G401 (cell line): ENCODE measurements at places on chromosomes 6 and 20.

DNA sequence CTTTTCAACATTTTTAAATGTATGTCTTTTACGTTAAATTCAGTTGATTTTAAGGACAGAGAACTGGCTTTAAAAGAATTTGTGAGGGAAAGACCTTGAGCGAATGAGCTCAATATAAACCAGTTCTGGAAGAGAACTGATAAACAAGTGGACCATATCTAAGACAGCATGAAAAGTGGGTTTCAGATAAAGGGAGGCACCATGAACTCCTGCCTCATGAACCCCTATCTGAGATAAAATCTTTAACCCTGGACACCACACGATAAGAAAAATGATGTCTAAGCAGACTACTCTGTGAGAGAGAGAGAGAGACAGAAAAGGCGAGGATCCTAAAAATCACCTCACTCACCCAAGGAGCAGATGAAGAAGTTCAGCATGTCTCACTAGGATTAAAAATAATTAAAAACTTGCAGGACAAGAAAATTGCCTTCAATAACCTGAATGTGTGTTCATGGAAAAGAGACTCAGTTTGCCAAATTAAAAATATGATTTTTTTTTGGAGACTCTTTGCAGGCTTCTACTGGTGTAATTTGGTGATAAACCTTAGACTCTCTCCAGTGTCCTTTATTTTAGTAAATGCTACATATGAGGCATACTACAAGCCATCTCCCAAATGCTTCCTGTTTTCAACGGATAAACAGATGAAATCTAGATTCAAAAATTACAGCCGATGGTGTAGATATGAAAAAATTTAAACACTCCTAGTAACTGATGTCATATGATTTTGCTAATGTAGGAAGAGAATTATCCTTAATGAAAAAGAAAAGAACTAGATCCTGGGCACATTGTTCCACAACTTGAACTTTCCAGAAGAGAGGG, 299.5 kb downstream of the ADGB start:
- no peak for DNase-seq

GRCh38 chr20:60310560-60311349, 352.5 kb downstream of the CDH26 start:
- DNase-seq, result no peak

DNA sequence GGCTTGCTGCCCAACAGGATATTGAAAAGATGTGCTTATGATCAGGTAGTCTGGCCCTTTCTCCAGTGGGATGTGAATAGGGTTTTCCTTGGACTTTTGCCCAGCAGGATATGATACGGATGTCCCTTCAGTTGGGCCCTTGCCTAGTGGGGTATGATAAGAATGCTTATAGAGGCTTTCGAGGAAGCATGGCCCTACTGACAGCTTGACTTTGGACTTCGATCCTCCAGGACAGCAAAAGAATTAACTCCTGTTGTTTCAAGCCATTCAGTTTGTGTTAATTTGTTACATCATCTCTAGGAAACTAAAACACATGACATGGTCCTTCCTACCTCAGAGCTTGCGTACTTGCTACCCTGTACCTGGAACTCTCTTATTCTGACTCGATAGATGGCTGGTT, 9.7 kb upstream of the ZNF334 start:
- no peak for DNase-seq

DNA sequence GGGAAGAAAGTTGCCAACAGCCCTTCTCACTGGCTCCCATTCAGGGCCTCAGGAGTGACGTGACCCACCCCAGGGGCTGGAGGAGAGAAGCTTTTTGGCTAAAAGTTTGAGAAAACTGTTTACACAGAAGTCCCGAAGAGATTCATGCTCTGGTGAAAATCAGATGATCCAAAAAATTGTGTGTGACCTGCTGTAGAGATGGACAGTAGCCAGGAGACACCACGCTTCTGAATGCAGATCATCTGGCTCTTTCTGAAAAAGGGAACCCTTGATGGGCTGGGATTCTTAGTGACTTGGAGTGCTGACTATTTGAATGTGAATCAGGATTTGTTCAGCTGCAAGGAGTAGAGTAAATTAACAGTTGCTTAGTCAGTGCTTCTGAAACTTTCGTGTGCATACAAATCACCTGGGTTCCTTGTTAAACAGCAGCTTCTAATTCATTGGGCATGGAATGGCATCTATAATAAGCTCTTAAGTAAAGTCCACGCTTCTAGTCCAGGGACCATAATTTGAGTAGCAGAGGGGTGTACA, 265.1 kb downstream of the PREX1 start:
- peak; percentile 1 for DNase-seq

DNA sequence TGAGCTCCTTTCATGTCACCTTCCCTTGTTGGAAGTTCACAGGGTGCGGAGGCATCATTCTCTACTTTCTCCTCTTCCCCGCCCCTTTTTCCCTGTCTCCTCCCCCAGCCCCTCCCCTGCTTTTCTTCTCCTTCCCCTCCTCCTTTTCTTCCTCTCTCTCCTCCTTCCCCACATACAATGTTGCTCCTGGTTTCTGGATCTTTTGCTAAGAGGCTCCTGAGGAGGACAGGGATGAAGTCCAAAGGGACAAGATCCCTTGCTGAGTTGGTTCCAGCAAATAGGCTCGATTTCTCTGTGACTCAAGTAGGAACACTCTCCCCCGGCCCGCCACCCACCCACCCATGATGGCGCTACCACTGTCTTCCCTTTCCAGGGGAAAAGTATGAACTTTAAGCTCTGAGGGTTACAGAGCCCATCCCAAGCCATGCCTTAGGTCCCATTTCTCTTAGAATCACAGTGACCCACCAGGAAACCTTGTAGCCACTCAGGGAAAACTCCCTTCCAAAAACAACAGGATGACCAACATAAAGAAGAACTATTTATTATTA, 852 bp upstream of the TFEB start:
- peak; percentile 27 for DNase-seq

- no peak for DNase-seq
Measured at GRCh38 chr20:14445310-14445709, 107.9 kb upstream of the FLRT3 start.

- DNase-seq, result no peak
Measured at GRCh38 chr20:17558154-17558940, 11.5 kb upstream of the DSTN start.

- no peak for DNase-seq
Measured at GRCh38 chr6:146286961-146287360, 256.7 kb upstream of the RAB32 start.

DNA sequence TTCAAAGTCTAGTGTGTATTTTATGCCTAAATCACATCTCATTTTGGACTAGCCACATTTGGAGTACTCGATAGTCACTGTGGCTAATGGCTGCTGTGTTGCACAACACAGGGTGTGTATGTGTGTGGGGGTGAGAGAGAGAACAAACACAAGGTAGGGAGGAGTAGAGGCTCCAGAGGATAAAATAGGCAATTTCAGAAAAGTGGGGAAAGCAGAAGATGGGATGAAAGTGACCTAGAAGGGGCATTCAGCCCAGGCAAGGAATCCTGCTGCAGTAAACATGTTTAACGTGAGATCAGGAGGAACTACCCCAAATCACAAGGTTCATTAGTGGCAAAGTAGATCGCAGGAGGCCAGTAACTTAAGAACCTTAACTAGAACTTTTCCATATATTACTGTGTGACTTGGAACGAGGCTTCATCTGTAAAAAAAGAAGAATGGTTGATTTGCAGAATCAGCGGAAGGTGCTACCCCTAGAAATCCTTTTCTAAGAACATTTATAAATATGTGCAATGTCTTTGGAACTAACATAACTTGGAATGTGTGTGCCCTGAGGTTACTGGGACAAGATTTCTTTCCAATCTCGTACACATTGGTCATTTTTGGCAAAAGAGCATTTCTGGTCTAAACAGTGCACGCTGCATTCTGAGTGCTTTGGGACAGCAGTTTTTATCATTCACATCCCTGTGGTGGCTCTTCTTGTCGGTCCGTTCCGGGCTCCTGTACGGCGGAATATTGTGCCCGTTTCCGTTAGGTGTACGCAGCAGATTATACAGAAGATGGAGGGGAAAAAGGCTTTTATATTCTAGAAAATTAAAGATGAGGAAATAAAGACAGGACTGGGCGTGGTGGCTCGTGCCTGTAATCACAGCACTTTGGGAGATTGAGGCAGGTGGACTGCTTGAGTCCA, 2.6 kb downstream of the DUSP22 start:
- DNase-seq, result no peak

- no peak for DNase-seq
Measured at GRCh38 chr6:3915076-3915791, 66.1 kb downstream of the FAM50B start.

GRCh38 chr20:54221353-54221752, 13.5 kb downstream of the PFDN4 start:
- no peak for DNase-seq

DNA sequence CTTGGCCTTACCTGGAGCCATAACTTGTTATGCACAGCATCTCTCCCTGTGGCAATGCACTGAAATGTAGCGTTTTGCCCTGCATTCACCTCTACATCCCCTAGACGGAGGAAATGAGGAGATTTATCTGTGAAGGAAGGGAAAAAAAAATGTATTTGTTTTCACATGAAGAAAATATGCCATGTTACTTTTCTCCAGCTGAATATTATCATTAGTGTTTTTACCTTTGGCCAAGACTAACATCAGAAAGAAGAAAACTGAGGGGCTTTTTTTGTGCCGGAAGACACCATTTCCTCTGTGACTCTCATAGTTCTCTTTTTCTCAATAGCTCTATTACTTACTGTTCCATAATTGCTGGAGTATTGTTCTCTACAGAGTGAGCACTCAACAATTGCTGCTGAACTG, 280.4 kb downstream of the PTPRK start:
- DNase-seq, result no peak

DNA sequence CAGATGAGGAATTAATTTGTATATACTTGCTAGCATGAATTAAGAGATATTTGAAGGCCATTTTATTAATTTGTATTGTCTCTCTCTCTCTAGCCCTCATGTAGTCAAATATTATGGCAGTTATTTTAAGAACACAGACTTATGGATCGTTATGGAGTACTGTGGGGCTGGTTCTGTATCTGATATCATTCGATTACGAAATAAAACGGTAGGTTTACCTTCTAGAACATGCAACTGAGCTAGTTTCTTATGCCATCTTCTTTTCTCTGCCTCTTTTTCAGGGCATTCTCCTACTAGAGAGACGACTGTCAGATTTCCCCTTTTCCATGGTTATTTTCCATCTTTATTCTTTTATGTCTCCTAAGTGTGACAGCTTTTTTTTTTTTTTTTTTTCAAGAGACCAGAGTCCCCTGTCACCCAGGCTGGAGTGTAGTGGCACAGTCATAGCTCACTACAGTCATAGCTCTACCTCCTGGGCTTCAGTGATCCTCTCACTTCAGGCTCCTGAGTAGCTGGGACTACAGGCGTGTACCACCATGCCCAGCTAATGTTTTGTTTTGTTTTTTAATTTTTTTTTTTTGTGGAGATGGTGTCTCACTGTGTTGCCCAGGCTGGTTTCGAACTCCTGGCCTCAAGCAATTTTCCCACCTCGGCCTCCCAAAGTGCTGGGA, 15.6 kb downstream of the STK4 start:
- no peak for DNase-seq

- DNase-seq, result no peak
Measured at GRCh38 chr6:158631678-158632537, 12.6 kb downstream of the DYNLT1 start.

DNA sequence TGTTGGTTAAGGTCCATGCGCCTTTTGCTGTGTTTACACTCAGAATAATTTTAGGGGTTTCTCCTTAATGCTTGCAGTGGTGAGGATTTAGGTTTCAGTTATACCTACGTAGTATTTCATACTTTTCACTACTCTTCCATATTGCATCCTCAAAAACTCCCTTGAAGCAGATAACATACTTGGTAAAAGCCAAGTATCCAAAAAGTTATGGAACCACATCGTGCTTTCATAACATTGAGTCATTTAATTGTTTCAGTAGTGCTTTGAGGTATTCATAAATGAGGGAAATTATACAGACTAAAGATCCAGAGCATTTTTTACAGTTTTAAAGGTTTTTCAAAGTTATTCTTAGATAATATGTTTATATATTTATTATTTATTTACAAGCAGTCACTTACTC, 4.0 kb upstream of the ATXN1 start:
- no peak for DNase-seq

GRCh38 chr6:52523378-52524142, 53.3 kb downstream of the TRAM2 start:
- DNase-seq, result no peak

DNA sequence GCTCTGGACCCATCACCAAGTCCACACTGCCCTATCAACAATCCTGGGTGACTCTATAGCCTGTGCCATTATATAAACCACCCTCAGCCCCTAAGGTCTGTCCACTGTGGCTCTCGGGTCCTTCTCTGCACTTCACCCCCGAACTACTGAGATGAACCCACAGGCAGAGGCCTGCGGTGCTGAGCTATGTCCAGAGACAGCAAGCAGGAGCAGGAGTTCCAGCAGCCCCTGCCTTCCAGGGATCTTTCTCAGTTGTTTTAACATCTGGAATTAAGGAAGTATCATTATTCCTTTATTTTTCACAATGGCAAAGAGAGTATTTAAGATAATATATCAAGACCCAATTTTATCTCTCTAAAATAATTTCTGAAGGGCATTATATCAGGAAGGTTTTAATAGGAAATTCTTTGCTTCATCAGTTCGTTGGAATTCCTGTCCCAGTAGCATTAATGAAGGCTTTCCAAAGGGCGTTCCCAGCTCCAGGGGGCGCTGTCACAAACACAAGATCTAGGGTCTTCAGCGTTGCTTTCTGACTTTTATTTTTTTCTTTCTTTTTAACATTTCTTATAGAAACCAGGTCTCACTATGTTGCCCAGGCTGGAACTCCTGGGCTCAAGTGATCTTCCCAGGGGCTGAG, 27.3 kb downstream of the RRBP1 start:
- DNase-seq, result peak; percentile 23
